H1 (cell line): ENCODE measurements at places on chromosomes 7 and 10. TPM values are rescaled to one million over a fixed set of nuclear protein-coding genes. Genes with fewer than 3 reads are reported as not detected.

DNA sequence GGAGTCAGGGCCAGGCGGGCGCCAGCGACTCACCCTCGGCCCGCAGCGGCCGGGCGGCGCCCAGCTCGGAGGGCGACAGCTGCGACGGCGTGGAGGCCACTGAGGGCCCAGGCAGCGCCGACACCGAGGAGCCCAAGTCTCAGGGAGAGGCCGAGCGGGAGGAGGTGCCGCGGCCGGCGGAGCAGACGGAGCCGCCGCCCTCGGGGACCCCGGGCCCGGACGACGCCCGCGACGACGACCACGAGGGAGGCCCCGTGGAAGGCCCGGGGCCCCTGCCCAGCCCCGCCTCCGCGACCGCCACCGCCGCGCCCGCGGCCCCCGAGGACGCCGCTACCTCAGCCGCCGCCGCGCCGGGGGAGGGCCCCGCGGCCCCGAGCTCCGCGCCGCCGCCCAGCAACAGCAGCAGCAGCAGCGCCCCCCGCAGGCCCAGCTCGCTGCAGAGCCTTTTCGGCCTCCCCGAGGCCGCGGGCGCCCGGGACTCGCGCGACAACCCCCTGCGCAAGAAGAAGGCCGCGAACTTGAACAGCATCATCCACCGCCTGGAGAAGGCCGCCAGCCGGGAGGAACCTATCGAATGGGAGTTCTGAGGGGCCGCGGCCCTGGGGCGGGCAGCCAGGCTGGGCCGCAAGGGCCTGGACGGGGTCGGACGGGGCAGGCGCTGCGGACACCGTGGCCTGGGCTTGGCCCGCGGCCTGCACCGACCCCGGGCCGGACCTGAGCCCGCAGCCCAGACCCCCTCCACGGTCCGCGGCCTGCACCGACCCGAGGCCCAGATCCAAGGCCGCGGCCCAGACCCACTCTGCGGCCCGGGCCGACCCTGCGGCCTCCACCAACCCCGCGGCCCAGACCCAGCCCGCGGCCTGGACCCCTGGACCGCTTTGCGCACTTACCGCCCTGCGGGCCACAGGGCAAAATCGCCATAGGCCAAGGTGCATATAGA is 37.9 kb upstream of the SH2B2 start:
- DNase-seq, result peak; percentile 36

DNA sequence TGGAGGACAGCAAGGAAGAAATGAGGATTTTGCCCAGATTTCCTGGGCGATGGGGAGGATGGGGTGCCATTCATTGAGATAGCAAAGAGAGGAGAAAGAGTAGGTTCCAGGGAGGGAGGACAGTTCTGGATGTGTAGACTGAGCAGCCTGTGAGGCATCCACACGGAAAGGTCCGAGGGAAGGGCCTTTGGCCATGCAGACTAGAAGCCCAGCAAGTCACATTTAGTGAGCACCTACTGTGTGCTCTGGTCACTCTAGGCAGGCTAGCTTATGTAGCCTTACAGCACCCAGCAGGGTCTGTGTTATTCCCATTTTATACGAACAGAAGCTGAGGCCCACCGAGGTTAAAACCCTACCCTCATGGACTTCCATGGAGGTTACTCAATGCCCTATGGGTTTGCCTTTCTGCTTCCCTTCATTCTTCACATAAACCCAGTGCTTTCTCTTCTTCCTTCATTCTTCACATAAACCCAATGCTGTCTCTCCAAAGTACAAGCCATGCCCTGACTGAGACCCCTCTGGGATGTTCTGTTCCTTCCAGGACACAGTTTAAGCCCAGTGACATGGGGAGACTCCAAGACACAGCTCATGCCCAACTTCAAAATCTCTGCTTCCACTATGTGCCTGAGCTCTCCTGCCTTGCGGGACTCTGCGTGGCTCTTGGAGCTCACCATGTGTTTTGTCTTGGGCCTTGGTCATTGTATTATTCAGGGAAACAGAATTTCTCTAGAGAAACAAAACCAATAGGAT is 13.7 kb downstream of the IL2RA start:
- no peak for DNase-seq

DNA sequence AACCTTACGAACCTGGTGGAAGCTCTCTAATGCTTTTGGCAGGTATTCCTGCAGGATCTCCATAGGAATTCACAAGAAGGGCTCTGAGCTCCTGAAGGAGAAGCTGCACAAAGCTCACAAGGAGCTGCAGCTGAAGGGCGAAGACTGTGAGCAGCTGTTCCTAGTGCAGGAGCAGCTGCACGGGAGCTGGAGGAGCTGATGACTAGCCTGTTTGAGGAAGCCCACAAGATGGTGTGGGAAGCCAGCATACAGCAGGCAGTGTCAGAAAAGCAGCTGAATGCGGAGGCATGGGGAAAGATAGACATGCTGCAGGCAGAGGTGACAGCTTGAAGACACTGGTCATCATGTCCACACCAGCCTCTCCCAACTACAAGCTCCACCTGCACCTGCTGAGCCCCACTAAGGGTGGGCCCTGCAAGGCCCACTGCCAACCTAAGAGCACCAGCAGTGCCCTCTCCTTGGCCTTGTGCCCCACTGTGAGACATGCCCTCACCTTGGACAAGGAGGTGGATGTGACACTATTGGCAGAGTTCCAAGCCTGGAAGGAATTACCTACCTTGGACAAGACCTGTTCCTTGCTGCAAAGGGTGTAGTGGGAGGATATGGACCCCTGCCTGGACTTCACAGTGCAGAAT is 250.6 kb downstream of the BBS9 start:
- DNase-seq, result no peak

DNA sequence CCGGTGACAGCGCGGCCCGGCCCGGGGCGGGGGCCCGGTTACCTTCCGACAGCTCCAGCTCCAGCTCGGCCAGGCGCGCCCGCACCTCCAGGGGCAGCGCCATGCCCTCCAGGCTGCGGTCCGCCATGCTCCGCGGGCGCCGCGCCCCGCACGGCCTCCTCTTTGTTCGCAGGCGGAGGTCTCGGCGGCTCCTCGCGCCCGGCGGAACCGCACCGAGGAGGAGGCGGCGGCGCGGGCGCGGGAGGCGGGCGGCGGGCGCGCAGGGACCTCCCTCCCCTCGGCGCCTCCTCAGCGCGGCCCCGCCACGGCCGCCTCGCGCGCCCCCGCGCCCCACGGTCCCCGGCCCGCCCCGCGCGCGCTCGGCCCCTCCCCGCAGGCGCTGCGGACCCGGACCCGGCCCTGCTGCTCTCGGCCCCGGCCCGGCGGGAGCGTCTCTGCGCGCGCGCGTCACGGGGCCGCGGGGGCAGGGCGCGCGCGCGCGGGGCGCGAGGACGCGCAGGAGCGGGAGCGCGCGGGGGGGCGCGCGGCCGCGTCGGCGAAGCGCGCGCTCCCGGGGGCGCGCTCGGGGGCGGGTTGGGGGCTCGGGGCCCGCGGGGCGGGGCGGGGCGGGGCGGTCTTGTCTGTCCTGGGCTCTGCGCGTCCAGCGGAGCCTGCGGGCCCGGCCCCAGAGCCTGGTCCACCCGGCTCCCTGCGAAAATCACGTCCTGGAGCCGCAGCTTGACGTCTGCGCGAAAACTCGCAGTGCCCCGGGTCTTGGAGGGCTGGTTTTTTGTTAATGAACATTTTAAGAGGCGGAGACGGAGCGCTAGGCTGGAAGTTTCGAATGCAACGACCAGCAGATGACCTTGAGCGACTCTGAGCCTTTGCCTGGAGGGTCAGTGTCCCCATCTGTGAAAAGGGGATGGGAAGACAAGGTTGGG is at the start of gene DIP2C:
Gene DIP2C, minus strand, starts transcription at position 217 of the 920 bp plus-strand sequence. Its CDS starts 90 bp downstream, at position 127.
- no peak for DNase-seq

- DNase-seq, result no peak
Observed at GRCh38 chr10:8144496-8144895, 90.0 kb downstream of the GATA3 start.

DNA sequence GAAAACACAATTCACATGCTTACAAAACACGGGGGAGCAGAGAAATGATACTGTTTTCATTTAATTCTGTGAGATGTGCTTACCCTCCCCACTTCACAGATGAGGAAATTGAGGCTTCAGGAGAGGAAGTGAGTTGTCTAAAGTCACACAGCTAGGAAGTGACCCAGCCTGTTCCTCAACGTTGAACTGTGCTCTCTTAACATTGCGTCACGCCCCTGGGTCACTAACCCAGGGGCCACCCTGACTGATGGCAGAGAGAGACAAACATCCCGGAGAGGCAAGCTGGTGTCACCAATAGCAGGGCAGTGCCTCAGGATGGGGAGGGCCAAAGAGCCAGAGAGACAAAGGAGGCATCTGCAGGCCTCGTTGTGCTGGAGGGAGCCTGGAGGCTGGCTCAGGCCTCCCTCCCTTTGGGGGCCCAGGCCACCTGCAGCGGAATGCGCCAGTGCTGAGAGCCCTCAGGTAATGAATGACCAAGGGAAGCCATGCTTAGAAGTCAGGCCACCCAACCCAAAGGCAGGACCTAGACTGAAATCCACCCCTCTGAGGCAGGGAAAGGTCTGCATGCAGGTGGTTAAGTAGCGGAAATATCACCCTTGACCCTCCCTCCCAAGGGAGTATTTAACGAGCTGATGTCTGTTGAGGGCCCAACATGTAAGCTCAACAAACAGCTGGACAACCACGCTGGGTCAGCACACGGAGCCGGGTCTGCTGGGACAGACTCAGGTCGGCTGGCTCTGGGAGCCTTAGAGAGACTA is 81.3 kb downstream of the C10orf105 start:
- DNase-seq, result no peak

DNA sequence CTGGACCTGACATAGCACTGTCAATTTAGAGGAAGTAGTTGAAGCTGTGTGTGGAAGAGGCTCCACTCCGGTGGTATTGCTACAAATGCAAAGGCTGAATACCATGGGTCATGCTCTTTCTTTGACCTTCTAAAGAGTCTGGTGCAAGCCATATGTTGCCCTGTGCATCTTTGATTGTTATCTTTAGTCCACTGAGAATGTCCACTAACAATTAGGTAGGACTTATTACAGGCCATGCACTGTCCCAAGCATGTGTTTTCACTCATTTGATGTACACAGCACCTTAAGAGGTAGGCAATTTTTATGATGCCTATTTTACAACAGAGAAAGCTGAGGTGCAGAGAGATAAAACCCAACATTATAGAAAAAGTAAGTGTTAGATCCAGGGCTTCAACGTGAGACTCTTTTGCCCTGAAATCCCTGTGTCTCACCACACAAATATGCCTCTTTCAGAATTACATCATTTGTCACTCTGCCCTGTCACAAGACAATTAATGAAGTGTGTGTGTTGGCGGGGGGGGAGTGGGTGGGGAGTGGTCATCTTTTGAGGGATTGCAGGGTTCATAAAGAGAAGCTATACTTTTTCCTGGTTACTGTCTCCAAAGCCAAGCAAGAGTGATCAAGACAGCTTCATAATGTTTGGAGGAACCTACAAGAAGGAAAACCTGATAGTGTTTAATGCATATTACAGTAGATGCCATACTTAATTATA is 637.6 kb upstream of the IGFBP3 start:
- no peak for DNase-seq

DNA sequence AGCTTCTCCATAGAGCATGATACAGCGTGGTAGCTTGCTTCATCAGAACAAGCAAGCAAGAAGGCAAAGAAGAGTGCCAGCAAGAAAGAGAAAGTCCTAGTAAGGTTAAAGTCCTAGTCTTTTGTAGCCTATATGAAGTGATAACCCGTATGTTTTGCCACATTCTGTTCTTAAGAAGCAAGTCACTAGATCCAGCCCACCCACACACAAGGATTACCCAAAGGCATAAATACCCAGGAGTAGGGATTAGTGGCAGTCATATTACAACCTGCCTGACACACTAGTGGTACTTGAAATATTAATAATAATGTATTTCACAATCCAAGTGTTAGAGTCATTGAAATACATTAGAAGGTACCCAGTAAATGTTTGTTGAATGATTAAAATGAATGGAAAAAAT is 285.5 kb downstream of the HPSE2 start:
- DNase-seq, result no peak

GRCh38 chr7:105438254-105438653 is 49.5 kb upstream of the SRPK2 start:
- DNase-seq, result no peak

DNA sequence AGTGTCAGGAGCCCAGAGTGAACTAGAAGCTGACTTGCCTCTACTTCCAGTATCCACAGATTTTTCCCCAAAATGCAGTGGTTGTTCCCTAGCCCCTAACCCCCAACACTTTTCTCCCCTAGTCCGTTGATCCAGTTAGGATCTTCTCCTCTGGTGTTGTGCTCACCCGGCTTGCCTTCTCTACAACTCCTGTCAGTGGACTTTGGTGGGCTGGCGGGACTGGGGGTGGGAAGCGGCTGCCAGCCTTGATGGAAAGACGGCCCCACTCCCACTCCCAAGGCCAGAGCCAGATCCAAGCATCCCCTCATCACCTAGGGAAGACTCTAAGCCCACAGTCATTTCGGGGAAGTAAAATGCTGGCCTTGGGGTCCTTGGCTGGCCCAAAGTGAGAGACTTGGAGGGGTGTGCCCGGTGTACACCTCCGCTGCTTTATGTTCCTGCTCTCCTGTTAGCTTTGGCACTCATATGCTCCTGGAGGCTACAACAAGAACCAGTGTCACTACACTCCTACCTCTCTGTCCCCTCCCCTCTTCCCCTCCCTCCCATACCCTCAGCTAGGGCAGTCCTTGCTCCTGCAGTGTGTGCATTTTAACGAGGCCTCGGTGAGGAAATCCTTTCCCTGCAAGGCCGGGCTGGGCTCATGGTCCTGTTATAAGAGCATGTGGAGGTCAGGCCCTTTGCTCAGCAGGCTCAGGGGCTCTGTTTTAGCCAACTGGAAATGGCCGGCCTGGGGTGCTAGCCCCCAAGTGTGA is 930 bp upstream of the HOXA10 start:
- DNase-seq, result no peak

DNA sequence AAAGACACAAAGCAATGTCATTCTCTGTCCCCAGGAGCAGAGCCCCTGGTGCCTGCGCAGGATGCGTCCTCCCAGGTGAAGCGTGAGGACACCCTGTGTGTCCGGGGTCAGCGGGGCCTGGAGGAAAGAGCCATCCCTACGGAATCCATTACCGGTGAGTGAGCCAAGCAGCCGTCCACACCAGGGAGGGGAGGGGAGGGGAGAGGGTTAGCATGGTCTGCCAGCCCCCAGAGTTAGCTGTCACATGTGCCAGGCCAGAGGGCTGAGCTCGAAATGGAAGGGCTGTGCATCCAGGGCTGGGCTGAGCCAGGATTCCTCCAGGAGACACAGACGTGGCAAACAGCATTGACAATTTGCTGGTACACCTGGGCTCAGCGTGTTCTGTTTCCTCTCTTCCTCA is 15.2 kb downstream of the ZNF282 start:
- DNase-seq, result no peak

DNA sequence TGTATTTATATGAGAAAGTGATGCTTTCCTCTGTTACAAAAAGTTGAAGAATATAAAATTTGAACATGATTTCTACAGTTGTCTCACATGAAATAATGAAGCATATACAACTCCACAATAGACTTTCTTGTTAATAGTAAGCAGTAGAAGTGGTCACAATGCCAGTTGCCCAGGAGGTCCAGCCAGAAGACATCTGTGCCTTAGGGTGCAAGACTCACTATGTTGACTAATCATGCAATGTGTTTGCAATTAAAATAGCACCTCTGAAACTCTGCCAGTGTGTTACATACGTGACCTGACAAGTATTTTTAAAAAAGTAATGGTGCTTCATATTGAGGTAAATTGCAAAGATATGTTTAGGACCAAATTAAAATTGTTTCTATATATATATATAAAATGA is 547.2 kb downstream of the ETV1 start:
- DNase-seq, result no peak

Gene AKR1C4
- total RNA-seq, result not detected in 2 replicates

Gene MYO1G
- 0.11 and 0.19 TPM in 2 replicates for total RNA-seq
